ENCODE measurements at places on chromosomes 7 and 10.

- DNase-seq, result no peak
Observed at GRCh38 chr7:30888747-30889146, 22.9 kb upstream of the AQP1 start.

GRCh38 chr10:79127151-79127961 lies 58.6 kb downstream of the ZMIZ1 start:
- DNase-seq, result no peak

GRCh38 chr7:19224951-19225350 lies 79.7 kb upstream of the FERD3L start:
- DNase-seq, result no peak

- DNase-seq, result no peak
Observed at GRCh38 chr10:35346248-35346647, 9.9 kb downstream of the CCNY start.

GRCh38 chr7:128053023-128053422 lies 21.8 kb upstream of the LRRC4 start:
- DNase-seq, result no peak

DNA sequence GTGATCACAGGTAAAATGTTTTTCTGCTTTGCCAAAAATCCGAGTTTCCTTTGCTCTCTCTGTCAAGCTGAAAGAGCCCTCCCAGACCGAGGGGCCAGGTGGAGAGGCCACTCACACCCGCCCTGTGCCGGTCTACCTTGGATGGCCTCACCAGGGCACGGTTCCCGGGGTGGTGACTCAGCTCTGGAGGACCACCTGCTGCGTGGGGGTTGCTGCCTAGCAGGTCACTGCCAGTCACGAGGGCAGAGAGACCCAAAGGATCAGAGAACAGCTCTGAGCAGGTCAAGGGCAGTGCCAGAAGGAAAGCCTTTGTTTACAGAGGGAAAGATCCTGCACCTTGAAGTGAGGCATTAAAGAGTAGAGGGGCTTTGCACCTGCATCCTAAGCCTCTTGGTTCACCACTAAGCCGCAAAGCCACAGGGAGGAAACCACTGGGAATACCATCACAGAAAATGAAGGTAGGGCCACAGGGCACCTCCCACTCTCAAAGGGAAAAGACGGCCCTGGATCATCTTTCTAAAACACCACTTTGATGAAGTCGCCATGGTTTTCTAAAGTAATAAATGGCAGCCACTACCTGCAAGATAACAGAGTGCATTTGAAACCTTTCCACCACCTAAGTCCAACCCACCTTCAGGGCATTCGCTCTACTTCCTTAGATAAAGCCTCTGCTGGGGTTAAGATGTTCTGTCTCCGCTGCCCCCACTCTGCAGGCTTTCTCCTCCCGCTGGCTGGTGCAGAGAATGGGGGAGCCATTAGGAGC lies 160.3 kb upstream of the KLF14 start:
- DNase-seq, result no peak

DNA sequence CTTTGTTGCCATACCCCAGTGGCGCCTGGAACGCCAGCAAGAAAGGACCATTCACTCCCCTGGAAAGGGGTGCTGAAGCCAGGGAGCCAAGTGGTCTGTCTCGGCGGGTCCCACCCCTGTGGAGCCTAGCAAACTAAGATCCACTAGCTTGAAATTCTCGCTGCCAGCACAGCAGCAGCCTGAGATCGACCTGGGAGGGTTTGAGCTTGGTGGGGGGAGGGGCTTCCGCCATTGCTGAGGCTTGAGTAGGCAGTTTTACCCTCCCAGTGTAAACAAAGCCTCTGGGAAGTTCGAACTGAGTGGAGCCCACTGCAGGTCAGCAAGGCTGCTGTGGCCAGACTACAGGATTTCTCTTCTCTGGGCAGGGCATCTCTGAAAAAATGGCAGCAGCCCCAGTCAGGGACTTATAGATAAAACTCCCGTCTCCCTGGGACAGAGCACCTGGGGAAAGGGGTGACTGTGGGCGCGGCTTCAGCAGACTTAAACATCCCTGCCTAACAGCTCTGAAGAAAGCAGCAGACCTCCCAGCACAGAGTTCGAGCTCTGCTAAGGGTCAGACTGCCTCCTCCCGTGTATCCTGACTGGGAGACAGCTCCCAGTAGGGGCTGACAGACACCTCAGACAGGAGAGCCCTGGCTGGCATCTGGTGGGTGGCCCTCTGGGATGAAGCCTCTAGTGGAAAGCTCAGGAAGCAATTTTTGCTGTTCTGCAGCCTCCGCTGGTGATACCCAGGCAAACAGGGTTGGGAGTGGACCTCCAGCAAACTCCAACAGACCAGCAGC lies 281.1 kb upstream of the SP4 start:
- DNase-seq, result no peak

- peak; percentile 57 for DNase-seq
Observed at GRCh38 chr10:71708301-71708703, 11.3 kb downstream of the C10orf105 start.

GRCh38 chr7:38669965-38670520 lies 38.9 kb upstream of the AMPH start:
- DNase-seq, result no peak

GRCh38 chr7:24898691-24899090 lies 81.3 kb downstream of the OSBPL3 start:
- DNase-seq, result no peak

- DNase-seq, result no peak
Observed at GRCh38 chr7:82851121-82851520, 311.6 kb downstream of the PCLO start.

- peak; percentile 50 for DNase-seq
Observed at GRCh38 chr10:98028168-98028770, 2.2 kb downstream of the CRTAC1 start.

DNA sequence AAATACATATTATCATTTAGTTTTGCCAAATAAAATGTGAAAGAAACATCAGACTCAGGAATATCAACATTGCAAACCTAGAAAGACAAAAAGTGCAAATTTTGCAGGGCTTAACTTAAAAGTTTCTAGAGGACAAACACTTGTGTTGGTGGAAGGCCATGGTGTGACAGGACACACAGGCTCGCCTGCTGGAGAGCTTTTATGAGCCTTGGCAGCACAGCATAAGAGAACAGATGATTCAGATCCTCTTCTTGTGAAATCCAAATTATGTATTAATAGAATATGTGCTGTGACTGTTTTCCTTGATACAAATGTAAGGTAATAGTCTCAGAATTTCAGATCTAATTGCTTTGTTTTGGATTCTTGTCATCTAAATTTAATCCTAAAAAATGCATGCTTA lies 72.9 kb upstream of the ABCB5 start:
- no peak for DNase-seq

DNA sequence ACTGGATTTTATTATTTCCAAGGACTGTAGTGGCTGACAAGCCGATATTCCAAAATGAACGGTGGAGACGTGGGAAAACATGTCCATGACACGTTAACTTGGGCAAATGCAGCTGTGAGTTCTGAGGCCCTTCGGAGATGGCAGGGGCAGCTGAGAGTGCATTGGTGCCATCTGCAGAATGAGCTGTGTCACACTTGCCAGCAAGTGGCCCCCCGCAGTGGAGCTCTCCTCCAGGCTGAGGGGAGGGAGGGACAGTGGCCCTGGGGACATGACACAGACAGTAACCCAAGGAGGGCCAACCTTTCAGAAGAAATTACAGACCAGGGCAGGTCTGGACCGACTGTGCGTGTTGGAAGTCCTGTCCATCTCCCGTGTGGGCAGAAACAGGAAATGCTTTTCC lies 139.4 kb downstream of the SVIL start:
- no peak for DNase-seq

DNA sequence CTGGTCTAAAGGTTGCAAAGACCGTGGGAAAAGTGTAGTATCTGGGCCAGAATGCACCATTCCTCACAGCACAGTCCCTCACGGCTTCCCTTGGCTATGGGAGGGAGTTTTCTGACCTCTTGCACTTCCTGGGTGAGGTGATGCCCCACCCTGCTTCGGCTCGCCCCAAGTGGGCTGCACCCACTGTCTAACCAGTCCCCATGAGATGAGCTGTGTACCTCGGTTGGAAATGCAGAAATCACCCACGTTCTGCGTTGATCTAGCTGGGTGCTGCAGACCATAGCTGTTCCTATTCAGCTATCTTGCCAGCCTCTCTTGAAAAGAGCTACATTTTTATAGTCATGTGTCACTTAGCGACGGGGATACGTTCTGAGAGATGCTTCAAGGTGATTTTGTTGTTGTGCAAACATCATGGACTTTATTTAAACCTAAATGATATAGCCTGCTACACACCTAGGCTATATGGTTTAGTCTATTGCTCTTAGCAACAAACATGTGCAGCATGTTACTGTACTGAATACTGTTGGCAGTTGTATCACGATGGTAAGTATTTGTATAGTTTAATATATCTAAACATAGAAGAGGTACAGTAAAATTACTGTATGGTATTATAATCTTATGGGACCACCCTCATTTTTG lies 120.0 kb downstream of the PPP1R9A start:
- DNase-seq, result no peak

GRCh38 chr10:132872658-132873057 lies 69.7 kb downstream of the CFAP46 start:
- DNase-seq, result no peak
